ENCODE measurements at places on chromosomes 1 and 21. TPM values are rescaled to one million over a fixed set of nuclear protein-coding genes. Genes with fewer than 3 reads are reported as not detected.

- DNase-seq = no peak
Measured at GRCh38 chr1:43877101-43877500, 56.5 kb upstream of the ARTN start.

DNA sequence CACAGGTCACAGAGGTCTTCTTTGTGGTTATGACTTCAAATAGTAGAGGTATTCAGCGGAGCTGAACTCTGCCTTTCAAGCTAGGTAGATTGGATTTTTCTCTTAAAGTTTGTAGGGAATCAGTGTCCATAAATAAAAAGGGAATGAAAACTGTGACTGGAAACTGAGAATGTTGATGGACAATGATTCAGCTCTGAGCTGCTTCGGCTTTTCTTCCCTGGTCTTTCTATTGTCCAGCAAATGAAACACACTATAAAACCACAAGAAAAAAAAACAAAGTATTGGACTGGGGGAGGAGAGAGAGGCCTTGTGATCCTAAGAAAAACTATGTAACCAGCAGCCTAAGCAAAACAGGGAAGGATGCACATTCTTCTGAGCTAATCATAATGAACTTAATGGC, 11.1 kb downstream of the TNNI3K start:
- no peak for DNase-seq

DNA sequence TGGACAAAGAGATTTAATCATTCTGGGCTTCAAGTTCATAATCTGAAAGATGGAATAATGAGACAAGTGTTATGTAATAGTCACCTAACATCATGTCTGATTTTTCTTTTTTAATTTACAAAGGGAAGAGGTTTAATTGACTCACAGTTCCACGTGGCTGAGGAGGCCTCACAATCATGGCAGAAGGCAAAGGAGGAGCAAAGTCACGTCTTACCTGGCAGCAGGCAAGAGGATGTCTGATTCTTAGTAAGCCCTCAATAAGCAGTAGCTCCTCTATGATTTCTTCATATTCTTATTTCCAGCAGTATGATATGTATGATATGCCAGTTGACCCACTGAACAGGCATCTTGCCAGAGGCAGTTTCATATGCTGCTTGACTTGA, 152.7 kb downstream of the S1PR1 start:
- DNase-seq = no peak

GRCh38 chr1:5514527-5515183, 477.6 kb downstream of the NPHP4 start:
- DNase-seq = peak; percentile 79

- DNase-seq = no peak
Measured at GRCh38 chr1:198167436-198167934, 10.7 kb downstream of the NEK7 start.

GRCh38 chr1:9732123-9732971, 80.8 kb downstream of the PIK3CD start:
- DNase-seq = no peak

GRCh38 chr1:74937176-74937575, 197.0 kb upstream of the LHX8 start:
- DNase-seq = no peak

- DNase-seq = no peak
Measured at GRCh38 chr1:156001662-156002171, 19.0 kb downstream of the SSR2 start.

- no peak for DNase-seq
Measured at GRCh38 chr21:17688912-17689874, 76.5 kb upstream of the BTG3 start.

DNA sequence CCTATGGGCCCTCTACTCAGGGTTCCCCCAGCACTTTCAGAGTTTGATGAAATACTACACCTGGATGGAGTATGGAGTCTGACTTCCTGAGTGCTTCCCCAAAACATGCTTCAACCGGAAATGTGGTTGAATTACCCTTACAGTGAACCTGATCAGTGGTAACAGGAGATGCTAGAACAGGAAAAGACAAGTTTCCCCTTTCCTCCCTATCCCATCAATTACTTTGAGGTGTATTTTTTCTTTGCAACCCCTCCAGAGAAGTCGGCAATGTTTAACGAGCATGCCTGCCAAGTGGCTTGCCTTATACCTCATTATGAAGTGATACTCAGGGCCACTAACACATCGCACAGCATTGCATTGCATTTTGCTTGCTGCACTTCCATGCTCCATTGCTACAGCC, 7.0 kb downstream of the KRTAP15-1 start:
- DNase-seq = no peak

DNA sequence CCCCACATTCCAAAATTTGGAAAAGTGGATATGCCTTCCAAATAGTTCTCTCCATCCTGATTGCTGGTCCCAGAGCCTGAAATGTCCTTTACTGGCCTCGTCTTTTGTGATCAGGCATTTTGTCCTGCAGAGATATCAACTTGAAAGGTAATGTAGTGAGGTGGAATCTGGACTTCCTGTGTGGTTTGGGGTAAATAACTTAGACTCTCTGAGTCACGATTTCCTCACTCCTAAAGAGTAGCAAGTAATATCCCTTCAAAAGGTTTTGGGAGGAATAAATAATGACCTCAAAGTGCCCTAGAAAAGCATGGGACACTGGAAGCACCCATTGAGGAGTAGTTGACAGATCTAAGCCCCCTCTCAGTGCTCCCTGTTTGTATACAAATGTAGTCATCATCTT, 426.6 kb downstream of the OMA1 start:
- no peak for DNase-seq

DNA sequence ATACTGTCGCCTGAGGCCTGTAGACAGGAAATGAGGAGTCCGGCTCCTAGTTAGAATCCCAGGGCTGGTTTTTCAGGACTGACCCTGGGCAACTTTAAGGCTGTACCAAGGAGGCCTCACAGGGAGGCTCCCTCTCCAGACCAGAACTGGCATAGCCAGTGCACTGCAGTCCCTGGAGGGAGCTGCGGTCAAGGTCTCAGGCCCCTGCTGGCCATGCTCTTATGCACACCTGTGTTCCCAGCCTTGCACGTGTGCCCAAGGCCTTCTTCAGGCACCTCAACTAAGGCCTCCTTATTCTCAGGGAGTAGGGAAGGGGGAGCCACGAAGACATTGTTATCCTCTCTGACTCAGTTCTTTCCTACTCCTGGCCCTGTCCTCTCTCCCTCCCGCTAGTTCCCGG, 22.0 kb upstream of the IFNAR1 start:
- DNase-seq = no peak

DNA sequence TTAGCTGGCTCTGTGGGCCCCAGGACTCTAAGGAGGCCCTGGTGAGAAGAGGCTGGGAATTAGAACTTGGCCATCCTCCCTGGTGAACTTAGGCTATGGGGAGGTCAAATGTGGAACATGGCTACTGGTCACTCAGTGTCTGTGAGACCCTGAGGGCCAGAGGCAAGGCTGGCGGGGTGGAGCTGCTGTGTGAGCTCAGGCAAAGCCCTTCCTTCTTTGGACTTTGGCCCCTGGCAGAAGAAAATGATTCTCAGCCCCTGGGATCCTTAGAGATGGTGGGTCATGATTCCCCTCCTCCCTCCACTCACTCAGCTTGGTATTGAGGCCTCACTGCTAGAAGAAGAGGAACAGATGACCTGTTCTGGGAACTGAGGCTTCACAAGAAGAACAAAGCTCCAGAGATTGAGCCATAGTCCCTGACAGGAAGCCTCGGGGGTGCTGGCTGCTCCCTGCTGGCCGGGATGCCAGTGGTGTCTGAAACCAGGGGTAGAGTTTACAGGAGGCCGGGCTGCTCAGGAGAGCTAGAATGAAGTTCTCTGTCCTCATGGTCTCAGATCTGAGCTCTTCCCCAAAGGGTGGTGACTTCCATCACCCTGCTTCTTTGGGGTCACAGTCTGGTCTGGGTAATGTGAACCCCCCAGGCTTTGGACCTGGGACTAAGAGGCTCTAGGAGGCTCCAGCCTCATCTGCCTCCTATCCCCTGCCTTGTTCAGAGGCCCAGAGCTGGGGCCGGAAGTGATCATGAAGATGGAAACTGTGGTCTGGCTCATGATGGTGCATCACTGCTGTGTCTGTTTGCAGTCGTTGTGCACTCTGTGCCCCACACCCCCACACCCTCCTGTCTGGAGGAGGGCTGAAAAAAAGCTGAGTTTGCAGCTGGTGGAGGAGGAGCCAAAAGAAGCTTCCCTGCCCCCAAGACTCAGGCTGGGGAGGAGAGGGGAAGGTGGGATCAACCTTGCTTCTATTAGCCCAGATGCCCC, 905 bp downstream of the BTBD19 start:
- no peak for DNase-seq

DNA sequence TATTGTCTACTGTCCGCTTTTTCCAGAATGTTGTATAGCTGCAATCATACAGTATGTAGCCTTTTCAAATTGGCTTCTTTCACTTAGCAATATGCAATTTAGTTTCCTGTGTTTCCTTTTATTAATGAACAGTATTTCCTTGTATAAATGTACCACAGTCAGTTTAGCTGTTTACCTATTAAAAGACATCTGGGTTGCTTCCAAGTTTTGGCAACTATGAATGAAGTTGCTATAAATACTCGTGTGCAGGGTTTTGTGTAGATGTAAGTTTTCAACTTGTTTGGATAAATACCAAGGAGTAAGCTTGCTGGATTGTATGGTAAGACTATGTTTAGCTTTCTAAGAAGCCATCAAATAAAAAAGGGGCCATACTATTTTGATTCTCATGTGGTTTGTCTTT, 24.4 kb upstream of the KCNJ6 start:
- DNase-seq = no peak

DNA sequence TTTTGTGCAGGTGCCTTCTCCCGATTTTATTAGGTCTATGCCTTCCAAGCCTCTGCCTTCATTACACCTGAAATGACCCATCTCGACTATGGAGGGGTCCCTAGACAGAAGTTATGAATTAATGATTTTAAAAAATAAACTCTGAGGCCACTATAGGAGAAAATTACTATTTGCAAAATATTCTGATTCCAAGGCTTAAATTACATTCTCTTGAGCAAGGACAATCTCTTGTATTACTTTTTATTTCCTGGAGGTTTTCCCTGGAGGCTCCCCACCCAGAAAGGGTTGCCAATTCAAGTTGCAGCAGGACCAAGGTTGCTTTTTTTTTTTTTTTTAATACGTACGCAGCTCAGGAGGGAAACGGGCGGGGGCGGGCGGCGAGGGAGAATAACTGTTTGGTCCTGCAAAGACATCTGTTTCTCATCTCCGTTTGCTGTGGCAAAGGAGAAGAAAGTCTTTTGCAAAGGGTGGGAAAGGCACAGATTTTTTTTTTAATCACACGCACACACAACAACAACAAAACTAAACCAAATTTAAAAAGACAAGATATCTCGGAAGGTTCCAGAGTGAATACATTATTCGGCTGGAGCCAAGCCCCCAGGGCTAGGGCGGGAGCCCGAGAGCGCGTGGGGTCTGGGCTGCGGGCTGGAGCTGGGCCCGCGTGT, 618 bp upstream of the SERTAD4 start:
- DNase-seq = no peak

- peak; percentile 71 for DNase-seq
Measured at GRCh38 chr1:28259934-28260802, 850 bp downstream of the SESN2 start.

DNA sequence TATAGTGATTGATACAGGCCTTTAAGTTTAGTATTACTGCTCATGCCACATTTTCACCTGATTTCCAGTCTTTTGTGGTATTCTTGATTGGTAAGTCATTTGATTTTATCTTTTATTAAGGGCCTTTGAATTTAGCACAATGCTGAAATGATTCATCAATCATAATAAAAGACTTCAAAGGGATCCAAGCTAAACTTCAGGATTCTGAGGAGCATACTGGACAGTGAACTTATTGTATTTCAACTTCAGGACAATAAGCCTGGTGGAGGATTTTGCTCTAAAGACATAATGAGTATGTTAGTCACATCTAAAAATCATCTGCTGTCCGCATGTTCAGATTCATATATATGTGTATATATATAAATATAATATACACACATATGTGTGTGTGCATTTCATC, 233.3 kb downstream of the SETD4 start:
- no peak for DNase-seq

DNA sequence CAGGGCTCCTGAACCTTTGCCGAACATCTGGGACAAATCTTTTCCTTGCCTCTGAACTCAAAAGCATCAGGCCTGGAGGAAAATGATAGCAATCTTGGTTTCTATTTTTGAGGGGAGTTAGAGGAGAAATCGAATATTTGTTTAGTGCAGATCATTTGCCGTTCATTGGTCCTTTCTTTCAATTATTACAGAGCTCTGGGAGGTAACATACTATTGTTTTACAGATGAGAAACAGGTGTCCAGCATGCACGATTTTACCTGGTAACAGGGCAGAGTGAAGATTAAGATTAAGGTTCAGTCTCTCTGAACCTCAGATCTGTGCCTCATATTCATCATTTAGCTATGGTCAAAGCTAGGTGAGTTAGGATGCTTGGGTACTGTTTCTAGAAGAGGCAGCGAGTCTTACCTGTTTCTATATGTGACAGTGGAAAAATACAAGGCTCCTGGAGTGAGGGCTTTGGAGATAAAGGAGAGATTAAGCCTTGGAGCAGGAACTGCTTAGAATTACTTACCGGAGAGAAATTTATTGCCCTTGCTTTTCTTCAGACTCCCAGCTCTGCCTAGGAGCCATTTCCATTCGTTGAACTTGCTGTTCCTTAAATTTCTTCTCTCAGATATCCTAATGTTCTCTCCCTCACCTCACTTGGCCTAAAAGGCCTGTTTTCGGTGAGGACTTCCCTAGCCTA, 1.4 kb downstream of the PRCC start:
- DNase-seq = no peak

DNA sequence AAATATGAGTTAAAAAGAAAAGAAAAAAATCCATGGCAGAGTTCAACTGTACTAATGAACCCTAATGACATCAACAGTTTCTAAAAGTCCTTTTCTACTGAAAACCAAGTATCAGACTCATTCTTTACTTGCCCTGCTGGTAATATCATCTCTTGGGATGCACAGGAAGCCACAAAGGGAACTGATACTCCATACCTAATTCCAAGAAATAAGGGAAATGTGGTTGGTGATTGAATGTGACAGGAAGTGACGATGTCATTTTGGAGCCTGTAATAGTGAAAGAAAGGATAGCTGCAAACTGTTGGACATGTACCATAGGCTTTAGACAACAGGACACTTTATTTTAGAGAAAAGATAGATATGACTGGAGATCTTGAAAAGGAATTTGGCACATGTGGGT, 98.7 kb upstream of the VAV3 start:
- no peak for DNase-seq

Gene OR2AJ1
- not detected for total RNA-seq

Gene DENND2C
- total RNA-seq = 0.79 TPM

Gene MYOG
- not detected for total RNA-seq

Gene BRWD1
- 38.4 TPM for total RNA-seq

Gene PPP2R5A
- total RNA-seq = 11.9 TPM

Gene PLD5
- 0.84 TPM for total RNA-seq

Gene KIFAP3
- 19.6 TPM for total RNA-seq

Gene MKNK1
- total RNA-seq = 30.9 TPM

Gene ELOA
- total RNA-seq = 43.1 TPM

Gene RABGGTB
- 111 TPM for total RNA-seq

Gene AMY1C
- total RNA-seq = not detected

Gene LMNA
- 51.0 TPM for total RNA-seq

Gene ITPKB
- total RNA-seq = 13.7 TPM

Gene CELA3B
- not detected for total RNA-seq

Gene SHISA4
- total RNA-seq = 10.8 TPM

Gene KCNK1
- total RNA-seq = 0.56 TPM

Gene PHGDH
- total RNA-seq = 365 TPM

Gene PADI2
- total RNA-seq = 0.16 TPM

Gene KIAA1614
- 3.2 TPM for total RNA-seq

Gene SLAMF9
- total RNA-seq = not detected

Gene KAZN
- total RNA-seq = 11.6 TPM
